ENCODE measurements at places on chromosomes 4 and X. TPM values are rescaled to one million over a fixed set of nuclear protein-coding genes. Genes with fewer than 3 reads are reported as not detected.

DNA sequence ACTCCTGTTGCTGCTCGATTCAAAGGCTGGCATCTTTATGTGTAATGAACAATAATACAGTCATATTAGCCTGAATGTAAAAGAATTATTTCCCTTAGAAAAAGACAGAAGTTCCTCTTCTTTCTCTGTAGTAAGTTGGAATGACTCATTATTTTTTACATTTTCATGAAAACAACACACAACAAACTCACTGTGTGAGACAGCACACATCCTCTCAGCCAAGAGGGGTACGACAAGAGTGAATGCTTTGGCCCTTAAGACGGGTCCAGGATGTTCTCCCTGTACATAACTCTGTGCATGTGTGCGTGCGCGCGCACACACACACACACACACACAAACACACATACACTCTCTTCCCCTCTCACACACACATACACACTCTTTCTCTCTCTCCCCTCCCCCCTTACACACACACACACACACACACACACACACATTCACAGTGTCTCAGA, 72.8 kb downstream of the MANBA start:
- DNase-seq = no peak
- no peak overlapping the region for H3K4me3 ChIP-seq
- no peak overlapping the region for H3K27ac ChIP-seq
- H3K27me3 ChIP-seq = no peaks in the 10 kb centered on the region

GRCh38 chr4:166930464-166930863, 303.8 kb downstream of the SPOCK3 start:
- no peaks in the 10 kb centered on the region for H3K27me3 ChIP-seq
- no peak overlapping the region for H3K4me3 ChIP-seq
- no peak for DNase-seq

- DNase-seq = no peak
- H3K4me3 ChIP-seq = no peak overlapping the region
- H3K27me3 ChIP-seq = no peaks in the 10 kb centered on the region
- no peaks in the 10 kb centered on the region for H3K4me1 ChIP-seq
These were observed 873.4 kb upstream of the PCDH10 start for GRCh38 chr4:132275583-132276121.

GRCh38 chrX:51395810-51396728, 63.4 kb downstream of the NUDT10 start:
- no peaks in the 10 kb centered on the region for H3K36me3 ChIP-seq
- peak overlapping the region; percentile 73 for H3K27ac ChIP-seq
- no peaks in the 10 kb centered on the region for H3K27me3 ChIP-seq
- H3K4me3 ChIP-seq = peak overlapping the region; percentile 74
- H3K4me1 ChIP-seq = no peaks in the 10 kb centered on the region

- DNase-seq = no peak
- no peak overlapping the region for H3K27ac ChIP-seq
- H3K36me3 ChIP-seq = no peaks in the 10 kb centered on the region
- no peak overlapping the region for H3K4me3 ChIP-seq
These were observed 133.3 kb upstream of the ZIC3 start for GRCh38 chrX:137432609-137433008.

- H3K36me3 ChIP-seq = no peaks in the 10 kb centered on the region
- H3K4me3 ChIP-seq = no peak overlapping the region
- H3K27ac ChIP-seq = no peak overlapping the region
- no peaks in the 10 kb centered on the region for H3K4me1 ChIP-seq
- DNase-seq = peak; percentile 7
These were observed 223.1 kb upstream of the DMD start for GRCh38 chrX:33434256-33435092.

DNA sequence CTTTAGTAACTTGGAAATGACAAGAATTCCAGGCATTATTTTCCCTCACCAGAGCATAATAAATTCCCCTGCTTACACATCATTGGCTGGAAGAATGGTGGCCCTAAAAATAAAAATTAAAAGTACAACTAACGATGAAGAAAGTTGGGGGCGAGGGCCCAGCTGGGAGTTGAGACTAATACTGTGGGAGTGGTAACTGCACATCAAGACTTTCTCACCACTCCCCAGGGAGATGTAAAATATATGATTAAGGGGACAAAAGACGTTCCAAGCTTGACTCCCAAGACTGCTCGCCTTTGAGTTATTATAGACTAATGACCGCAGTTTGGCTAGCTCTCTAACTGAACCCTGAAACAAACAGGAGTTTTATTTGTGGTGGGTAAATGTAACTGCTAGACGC, 30.0 kb downstream of the SMIM31 start:
- H3K4me1 ChIP-seq = no peaks in the 10 kb centered on the region
- no peak for DNase-seq

- H3K36me3 ChIP-seq = no peaks in the 10 kb centered on the region
- no peaks in the 10 kb centered on the region for H3K27me3 ChIP-seq
- no peak overlapping the region for H3K27ac ChIP-seq
- no peak overlapping the region for H3K4me3 ChIP-seq
- H3K4me1 ChIP-seq = no peaks in the 10 kb centered on the region
These were observed 14.9 kb downstream of the TIFA start for GRCh38 chr4:112270640-112271421.

DNA sequence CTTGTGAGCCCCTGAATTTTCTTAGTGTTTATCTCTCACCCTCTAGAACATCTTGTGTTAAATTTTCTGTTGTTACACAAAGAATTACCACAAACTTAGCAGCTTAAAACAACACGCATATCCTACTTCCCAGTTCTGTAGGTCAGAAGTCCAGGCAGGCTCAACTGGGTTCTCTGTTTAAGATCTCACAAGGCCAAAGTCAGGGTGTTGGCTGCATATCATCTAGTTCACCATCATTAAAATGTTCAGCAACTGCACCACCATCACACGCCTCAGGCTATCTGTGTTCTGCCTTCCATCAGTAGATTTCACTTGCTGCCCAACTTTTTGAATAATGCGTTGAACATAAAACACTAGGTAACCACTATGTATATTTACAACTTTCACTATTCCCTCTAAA, 130.5 kb downstream of the PARM1 start:
- H3K27ac ChIP-seq = no peak overlapping the region
- no peak for DNase-seq
- no peak overlapping the region for H3K4me3 ChIP-seq
- no peaks in the 10 kb centered on the region for H3K4me1 ChIP-seq
- H3K27me3 ChIP-seq = no peaks in the 10 kb centered on the region

DNA sequence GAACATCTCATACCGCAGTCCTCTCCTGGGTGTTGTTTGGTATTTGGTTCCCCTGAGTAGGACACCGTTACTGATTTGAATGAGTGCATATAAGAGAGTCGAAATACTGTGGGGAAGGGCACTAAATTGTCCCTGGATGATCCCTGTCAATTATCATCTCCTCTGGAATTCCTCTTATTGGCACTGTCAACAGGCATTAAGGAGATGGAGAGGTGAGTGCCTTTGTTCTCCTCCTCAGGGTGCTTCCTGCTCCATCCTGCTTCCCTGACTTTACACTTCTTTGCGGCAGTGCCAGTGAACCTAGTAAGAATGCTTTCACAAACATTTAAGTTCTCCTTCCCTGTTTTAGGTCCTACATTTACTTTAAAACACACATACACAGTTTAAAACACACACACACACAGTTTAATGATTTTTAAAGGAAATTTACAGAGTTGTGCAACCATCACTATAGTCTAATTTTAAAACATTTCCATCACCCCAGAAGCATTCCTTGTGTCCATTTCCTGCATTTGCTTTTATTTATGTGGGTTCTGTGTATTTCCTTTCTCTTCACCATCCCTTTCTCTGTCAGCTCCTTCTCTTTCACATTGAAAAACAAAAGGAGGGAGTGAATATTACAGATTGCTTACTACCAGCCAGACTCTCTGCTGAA, 20.9 kb upstream of the ZRSR2 start:
- no peaks in the 10 kb centered on the region for H3K27me3 ChIP-seq
- H3K36me3 ChIP-seq = peaks cover 4% of the 10 kb centered on the region
- H3K4me3 ChIP-seq = no peak overlapping the region
- H3K27ac ChIP-seq = no peak overlapping the region
- DNase-seq = no peak
- H3K4me1 ChIP-seq = no peaks in the 10 kb centered on the region

GRCh38 chrX:96474029-96474740, 210.5 kb upstream of the DIAPH2 start:
- H3K27ac ChIP-seq = no peak overlapping the region
- no peaks in the 10 kb centered on the region for H3K4me1 ChIP-seq
- H3K36me3 ChIP-seq = no peaks in the 10 kb centered on the region
- H3K27me3 ChIP-seq = no peaks in the 10 kb centered on the region

DNA sequence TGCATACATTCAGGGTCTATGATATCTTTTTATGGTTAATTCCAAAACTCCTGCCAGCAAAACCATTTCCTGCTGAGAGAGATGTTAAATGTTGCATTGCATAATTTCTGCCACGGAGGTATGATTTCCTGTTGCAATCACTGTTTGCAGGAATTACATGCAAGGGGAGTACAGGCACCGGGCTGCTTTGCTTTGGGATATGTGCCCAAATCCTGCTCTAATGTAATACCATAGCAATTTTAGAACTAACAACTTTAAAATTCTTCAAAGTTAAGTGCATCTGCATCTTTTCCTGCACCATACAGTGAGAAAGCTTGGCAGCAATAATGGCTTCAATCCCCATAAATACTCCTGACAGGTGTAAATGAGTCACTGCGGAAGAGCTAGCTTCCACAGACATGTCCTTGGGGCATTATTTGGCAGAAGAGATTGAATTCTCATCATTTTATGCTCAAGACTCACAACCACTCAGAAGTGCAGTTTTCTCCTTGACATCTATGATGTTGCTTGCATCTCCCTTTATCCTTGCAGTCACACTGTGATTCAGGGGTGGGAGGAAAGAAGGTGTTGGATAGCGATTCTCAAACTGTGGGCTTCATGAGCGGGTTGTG, 29.6 kb downstream of the TRIM2 start:
- DNase-seq = no peak
- no peaks in the 10 kb centered on the region for H3K4me1 ChIP-seq
- no peaks in the 10 kb centered on the region for H3K36me3 ChIP-seq
- H3K27ac ChIP-seq = no peak overlapping the region
- no peak overlapping the region for H3K4me3 ChIP-seq

- H3K27me3 ChIP-seq = no peaks in the 10 kb centered on the region
- no peak for DNase-seq
- no peak overlapping the region for H3K4me3 ChIP-seq
- H3K4me1 ChIP-seq = no peaks in the 10 kb centered on the region
- no peaks in the 10 kb centered on the region for H3K36me3 ChIP-seq
- no peak overlapping the region for H3K27ac ChIP-seq
These were observed 18.7 kb downstream of the NAT8L start for GRCh38 chr4:2077537-2078460.

GRCh38 chr4:83686166-83686565, 150.3 kb downstream of the GPAT3 start:
- H3K36me3 ChIP-seq = no peaks in the 10 kb centered on the region
- H3K27ac ChIP-seq = no peak overlapping the region
- no peak for DNase-seq
- H3K27me3 ChIP-seq = no peaks in the 10 kb centered on the region
- no peak overlapping the region for H3K4me3 ChIP-seq
- H3K4me1 ChIP-seq = no peaks in the 10 kb centered on the region

DNA sequence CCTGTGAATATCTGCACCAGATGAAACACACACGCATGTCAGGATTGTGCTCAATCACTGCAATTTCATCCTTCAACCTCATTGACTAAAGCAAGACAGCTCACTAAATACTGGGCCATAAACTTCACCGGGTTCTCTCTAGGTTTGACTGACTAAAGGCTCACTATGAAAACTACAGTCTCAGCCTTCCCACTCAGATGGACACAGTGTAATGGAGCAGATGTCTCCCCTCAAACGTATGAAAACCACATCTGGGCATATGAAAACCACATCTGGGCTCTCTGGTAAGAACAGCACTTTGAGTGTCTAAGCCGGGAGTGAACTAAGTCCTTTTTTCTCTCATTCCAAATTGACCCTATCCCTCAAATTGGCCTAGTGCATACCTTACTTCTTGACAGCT, 15.2 kb downstream of the GEMIN8 start:
- H3K36me3 ChIP-seq = peaks cover 9% of the 10 kb centered on the region
- H3K4me3 ChIP-seq = no peak overlapping the region
- H3K27ac ChIP-seq = no peak overlapping the region
- no peaks in the 10 kb centered on the region for H3K27me3 ChIP-seq
- no peak for DNase-seq

DNA sequence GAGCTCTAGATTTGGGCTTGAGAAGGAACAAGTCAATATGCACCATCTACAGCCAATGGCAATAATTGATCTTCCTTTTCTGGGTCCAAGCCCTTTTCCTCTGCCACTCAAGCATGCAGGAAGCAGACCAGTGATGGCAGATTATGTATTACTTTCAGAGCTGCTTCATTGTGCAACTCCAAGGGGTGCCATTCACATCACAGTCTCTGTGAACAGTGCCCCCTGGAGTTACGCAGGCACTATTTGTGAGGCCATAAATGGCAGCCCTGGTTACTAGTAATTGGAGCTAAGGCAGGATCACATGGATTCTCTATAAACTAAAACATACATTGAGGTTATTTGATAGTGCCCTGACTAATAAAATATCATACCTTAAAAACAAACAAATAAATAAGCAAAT, 313.4 kb upstream of the SLC7A11 start:
- no peak for DNase-seq
- no peak overlapping the region for H3K27ac ChIP-seq
- H3K36me3 ChIP-seq = no peaks in the 10 kb centered on the region
- H3K4me3 ChIP-seq = no peak overlapping the region

GRCh38 chr4:171561419-171561818, 251.8 kb upstream of the GALNTL6 start:
- H3K4me1 ChIP-seq = no peaks in the 10 kb centered on the region
- no peaks in the 10 kb centered on the region for H3K36me3 ChIP-seq
- no peak overlapping the region for H3K27ac ChIP-seq

The TMEM271 gene
- total RNA-seq = not detected

The DGKK gene
- total RNA-seq = 0.96 TPM

The ELOVL6 gene
- 0.81 TPM for total RNA-seq

The HERC5 gene
- 14.0 TPM for total RNA-seq

The RAI2 gene
- total RNA-seq = 2.2 TPM

The VSIG4 gene
- total RNA-seq = 0.89 TPM

The PAK3 gene
- total RNA-seq = 0.60 TPM

The PPEF1 gene
- 0.62 TPM for total RNA-seq

The GPR78 gene
- not detected for total RNA-seq

The POLA1 gene
- total RNA-seq = 7.5 TPM

The STATH gene
- total RNA-seq = not detected

Data from naive thymus-derived CD4-positive, alpha-beta T cell (primary cell).